Right atrium auricular region (tissue), 2 donors: ENCODE measurements at places on chromosomes 12 and 14. TPM values are rescaled to one million over a fixed set of nuclear protein-coding genes. Genes with fewer than 3 reads are reported as not detected.

DNA sequence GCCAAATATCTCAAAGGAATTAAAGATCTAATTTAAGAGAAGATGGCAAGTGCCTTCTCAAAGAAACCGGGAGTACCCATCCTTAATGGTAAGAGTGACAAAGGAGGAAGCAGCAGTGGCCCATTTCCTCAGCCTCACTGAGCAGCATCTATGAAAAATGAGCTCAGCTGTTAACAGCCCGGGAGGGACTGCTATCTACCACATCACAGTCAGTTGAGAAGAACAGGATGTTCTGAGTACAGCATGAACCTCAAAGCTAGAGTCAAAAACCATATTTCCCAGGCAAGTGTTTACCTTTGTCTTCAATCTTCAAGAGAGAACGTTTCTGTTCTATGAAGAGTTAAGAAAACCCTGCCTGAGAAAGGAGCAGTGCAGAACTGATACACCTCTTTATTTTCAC is 115.0 kb downstream of the BTG1 start:
- no peak for DNase-seq

DNA sequence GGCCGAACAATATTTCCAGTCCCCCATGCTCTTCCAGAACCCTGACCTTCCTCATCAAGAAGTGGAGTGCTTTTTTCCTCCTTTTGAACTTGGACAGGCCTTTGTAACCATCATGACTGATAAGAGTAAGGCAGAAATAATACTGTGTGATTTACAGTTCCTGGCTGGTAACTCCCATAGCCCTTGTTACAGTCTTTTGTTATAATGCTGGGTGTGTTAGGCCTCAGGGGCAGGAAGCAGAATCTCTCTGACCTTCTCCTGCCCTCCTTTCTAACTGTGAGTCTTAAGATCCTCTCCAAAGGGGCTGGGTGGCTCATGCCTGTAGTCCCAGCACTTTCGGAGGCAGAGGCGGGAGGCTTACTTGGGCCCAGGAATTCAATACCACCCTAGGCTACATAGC is 59.5 kb downstream of the BCAT1 start:
- DNase-seq = no peak

Gene SPATA7
- 23.9 TPM for total RNA-seq

GRCh38 chr12:81255947-81256346 is 178.1 kb downstream of the ACSS3 start:
- DNase-seq = no peak

GRCh38 chr14:72516936-72517700 is 376.8 kb downstream of the DPF3 start:
- DNase-seq = peak; percentile 72

- no peak for DNase-seq
Observed at GRCh38 chr12:65741656-65742017, 82.6 kb upstream of the HMGA2 start.

GRCh38 chr12:25681580-25681979 is 128.5 kb upstream of the LMNTD1 start:
- no peak for DNase-seq

Gene ASB2
- total RNA-seq = 115 TPM

Gene STAC3
- 0.48 TPM for total RNA-seq

GRCh38 chr12:107320033-107320928 is 226.9 kb upstream of the CRY1 start:
- no peak for DNase-seq

- no peak for DNase-seq
Observed at GRCh38 chr12:122094735-122095631, 16.4 kb downstream of the MLXIP start.

DNA sequence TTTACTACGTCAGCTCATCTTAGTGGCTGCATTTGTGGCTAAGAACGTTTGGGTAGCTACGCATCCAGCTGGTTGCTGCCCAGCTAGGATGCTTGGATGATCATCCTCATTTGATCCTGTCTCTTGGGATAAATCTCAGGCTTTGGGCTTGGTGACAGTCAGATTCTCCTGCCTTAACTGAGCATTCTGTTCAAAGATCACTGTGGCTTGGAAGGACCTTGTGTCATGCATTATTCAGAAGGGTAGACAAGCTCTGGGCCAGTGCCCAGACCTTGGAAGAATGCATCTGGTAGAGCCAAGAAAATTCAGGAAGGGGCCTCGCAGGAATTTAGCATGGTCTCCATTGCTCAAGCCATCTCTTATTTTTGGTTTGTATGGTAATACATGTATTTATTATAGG is 188.4 kb downstream of the NRXN3 start:
- no peak for DNase-seq

DNA sequence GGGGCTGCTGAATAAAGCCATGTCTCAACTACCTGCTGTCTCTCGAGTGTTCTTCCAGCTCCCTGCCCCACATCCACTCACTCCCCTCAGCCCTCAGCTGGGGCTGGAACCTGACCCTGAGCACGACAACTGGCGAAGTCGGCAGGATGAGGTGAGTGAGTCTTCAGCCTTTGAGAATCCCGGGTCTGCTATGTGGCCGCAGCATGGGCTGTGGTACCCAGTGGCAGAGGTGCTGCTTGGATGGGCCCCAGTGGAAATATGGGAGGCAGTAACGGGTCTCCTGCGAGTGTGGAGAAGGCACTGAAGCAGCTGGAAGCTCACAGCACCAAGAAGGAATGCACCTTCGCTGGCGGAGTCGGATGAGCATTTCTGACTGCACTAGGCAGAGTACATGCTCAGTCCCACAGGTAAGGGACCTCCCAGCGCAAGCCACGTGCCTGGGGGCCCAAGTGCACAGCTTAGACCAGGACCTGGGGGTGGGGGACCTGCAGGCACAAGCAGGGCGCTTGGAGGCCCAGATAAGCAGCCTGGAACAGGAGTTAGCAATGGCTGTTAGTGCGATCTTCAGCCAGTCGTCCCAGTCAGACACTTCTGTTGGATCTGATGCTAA is 95.5 kb upstream of the TMPO start:
- DNase-seq = no peak

Gene DIO3
- 0.55 TPM for total RNA-seq

Gene HOXC11
- not detected for total RNA-seq

Gene FAM186B
- total RNA-seq = 0.28 TPM

Gene RPS6KA5
- 5.3 TPM for total RNA-seq

GRCh38 chr14:51653775-51654532 is 2.2 kb downstream of the FRMD6 start:
- DNase-seq = no peak

Gene TAC3
- not detected for total RNA-seq

- DNase-seq = peak; percentile 77
Observed at GRCh38 chr12:117025481-117026151, 73.6 kb downstream of the TESC start.

DNA sequence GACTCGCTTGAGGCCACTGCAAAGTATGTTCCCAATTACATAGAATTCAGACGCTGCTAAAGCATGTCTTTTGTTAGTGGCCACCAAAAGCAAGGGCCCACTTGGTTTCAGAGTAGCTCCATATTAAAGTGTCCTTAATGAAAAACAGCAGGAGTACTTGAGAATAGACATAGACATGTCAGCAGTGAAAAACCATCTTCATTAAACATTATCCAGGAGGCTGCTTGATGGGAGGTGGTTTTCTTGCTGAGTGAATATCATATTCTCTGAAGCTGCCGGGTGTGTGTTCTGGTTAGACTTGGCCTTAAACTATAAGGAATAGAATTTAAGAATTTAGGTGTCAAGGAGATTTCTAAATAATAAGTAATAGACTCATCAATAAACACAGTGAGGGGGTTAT is 79.5 kb upstream of the CCDC198 start:
- no peak for DNase-seq
